ENCODE measurements at places on chromosomes 1 and 21.

GRCh38 chr21:31310750-31311149, 33.3 kb downstream of the TIAM1 start:
- DNase-seq = no peak

- DNase-seq = no peak
Observed at GRCh38 chr1:235021321-235021720, 107.3 kb downstream of the TOMM20 start.

DNA sequence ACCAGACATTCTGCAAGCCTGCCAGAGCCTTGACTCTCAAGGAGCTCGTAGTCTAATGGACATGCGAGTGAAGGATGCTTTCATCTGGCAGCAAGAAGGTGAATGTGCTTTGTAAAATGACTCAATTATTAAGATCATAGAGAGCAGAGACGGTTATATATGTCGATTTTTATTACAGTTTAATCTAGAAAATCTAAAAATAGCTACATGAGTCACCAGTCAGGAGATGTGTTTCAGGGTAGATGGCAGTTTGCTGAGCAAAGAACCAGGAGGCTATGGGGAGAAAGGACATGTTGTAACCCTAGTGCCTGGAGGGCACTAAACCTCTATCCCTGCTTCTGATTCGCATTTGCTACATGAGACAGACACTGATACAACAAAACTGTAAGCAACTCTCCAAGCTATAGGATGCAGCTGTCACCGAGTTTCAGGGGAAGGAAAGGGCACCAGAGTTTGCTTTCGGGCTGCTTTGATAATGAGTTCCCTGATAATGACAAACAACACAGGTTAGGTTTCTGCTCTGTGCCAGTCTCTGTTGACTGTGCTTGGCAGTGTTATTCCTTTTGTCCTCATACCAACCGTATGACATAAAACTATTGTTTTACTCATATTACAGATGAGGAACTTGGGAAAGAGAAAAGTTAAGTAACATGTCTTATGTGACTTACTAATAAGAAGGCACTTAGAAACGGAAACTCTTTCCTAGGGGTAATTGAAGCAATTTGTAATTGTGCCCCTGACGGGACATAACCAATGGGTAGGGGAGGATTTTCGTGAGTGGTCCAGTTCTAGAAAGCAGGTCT, 43.2 kb downstream of the C1orf198 start:
- no peak for DNase-seq

DNA sequence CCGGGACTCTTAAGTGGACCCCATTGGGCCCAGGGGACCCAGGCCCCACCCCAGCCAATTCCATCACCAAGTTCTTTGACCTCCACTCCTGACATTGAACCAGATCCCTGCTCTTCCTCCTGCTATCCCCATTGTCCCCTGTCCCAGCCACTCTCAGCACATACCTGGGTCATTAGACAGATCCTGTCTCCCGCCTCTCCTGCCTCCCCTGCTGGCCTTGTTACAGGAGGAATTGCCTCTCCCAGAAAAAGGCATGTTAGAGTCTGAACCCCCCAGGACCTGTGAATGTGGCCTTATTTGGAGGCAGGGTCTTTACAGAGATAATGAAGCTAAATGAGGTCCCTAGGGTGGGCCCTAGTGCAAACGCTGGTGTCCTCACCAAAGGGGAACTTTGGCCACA, 301.9 kb downstream of the NPHP4 start:
- DNase-seq = no peak

DNA sequence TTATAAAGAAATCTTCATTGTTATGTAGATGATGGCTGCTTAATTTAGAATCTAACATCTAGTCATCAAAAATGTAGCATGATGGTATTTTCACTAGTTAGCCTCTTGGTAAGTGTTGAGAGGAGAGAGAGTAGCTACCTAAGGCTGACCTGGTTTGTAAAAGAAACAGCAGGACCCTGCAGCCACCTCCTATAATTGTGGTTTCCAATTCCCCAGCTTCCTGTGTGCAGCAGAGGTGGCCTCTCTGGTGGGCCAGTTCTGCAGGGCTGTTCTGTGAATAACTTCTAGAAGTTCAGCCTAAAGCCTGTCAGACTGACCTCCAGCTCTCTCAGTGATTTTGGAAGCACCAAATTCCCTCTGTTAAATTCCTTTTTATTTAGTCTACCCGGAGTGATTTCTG, 246.4 kb upstream of the LRRC7 start:
- no peak for DNase-seq

DNA sequence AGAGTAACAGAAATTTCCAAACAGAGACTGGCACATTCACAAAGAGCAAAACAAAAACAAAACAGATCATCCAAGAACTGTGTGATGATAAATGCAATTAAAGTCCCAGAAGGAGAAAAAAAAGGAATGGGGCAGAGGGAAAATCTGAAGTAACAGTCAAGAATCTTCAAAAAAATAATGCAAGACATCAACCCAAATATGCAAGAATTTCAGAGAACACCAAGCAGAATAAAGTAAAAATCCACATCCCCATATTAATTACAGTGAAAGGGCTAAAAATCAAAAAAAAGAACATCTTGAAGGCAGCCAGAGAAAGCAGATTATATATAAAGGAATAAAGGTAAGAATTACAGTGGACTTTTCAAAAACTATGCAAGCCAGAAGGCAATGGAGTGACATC, 67.1 kb downstream of the FOXJ3 start:
- DNase-seq = no peak

DNA sequence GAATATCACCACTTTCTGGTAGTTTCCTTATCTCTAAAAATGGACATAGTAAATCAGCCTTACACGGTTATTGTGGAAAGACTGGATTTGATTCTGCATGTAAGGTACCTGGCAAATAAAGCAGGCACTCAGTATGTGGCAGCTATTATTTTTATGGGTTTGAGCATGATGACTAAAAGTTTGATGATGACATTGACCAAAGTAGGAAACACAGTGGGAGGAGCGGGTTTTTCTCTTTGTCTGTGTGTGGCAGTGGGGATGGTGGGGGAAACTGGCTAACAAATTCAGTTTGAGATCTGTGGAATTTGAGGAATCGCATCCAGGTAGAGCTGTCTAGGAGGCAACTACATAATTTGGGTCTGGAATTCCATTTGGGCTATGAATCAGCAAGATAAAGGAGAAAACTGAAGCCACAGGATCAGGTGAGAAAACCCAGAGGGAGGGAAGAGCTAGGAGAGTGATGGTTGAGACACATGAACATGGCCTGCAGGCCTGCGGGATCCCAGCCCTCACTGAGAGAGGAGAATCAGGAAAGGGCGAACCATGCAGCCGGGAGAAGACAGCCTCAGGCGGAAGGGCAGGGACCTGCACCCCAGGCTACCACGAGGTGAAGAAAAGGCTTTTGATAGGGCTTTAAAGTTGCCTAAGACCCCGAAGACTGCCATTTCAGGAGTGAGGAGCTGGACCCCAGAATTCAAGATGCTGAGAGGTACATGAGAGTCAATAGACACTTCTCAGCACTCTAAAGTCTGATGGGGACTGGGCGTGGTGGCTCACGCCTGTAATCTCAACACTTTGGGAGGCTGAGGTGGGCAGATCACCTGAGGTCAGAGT, 52.2 kb downstream of the MEF2D start:
- no peak for DNase-seq

GRCh38 chr21:37393786-37394185, 27.2 kb downstream of the DYRK1A start:
- DNase-seq = no peak

DNA sequence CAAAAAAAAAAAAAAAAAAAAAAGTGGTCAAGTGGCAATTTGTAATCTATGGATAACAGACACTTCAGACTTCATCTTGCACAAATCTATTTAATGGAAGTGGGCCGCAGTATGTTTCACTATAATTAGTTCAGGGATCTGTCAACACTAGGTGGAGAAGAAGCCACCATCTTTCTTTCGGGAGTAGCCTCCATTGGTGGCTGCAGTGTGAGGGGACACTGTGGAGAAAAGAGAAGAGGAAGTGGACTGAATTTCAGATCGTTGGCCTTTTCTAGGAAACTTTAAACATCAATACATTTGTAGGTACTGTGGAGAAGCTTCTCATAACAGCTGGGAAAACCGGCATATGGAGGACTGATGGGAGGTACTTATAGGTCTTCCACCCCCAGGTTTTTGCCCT, 8.0 kb upstream of the ELAPOR1 start:
- no peak for DNase-seq

GRCh38 chr1:41044187-41044586, 22.7 kb upstream of the SLFNL1 start:
- no peak for DNase-seq

GRCh38 chr1:150165622-150166612, 16.2 kb downstream of the PLEKHO1 start:
- DNase-seq = peak; percentile 54

- no peak for DNase-seq
Observed at GRCh38 chr1:75083848-75084514, 50.2 kb upstream of the LHX8 start.

DNA sequence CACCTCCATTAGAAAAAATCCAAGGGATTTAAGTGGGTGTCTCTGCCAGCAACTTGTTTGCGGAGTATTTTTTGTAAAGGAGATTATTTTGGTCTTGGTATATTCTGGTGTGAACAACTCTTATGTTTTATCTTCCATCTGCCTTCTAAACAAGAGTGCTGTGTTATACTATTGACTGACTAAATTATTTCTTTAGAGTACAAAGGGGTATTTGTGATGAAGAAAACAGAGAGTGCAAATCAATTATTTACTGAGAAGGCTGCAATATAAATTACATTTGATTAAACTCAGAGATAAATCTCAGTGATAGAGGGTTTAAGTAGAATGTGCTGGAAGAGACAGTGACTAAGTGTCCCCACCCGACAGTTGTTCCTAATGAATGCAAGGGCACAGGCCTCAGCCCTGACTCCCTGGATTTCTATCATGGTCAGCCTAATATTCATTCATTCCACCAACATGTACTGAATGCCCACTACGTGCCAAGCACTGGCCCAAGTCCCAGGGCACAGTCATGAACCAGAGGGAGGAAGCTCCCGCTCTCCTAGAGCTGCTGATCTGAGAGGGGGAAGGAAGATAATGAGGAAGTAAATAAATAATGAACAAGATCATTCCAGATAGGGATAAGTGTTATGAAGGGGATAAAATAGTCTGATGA, 196.9 kb upstream of the C8B start:
- DNase-seq = no peak

GRCh38 chr1:175319912-175320230, 127.3 kb upstream of the KIAA0040 start:
- DNase-seq = no peak

- no peak for DNase-seq
Observed at GRCh38 chr1:208923946-208924720, 659.4 kb upstream of the CAMK1G start.

- DNase-seq = no peak
Observed at GRCh38 chr1:25924454-25924853, 18.2 kb upstream of the STMN1 start.

GRCh38 chr21:44846224-44846484, 27.3 kb downstream of the PTTG1IP start:
- no peak for DNase-seq

DNA sequence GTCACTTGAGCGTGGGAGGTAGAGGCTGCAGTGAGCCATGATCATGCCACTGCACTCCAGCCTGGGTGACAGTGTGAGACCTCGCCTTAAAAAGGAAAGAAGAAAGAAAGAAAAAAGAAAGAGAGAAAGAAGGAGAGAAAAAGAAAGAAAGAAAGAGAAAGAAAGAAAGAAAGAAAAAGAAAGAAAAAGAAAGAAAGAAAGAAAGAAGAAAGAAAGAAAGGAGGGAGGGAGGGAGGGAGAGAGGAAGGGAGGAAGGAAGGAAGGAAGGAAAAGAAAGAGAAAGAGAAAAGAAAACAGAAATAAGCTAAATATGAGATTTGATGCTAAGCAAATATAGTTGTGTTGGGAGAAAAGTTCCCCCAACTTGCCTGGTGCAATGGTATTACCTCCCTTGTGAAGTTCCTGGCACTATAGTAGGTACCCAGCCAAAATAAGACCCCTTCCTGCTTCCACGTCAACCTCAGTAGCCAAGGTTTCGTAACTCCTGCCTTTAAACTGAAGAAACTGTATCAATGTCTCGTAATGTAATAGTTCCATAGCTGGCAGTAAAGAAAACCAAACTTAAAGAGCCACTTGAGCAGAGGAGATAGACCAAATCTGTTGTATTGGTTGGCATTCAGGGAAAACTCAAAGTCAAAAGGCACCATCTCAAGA, 88.1 kb upstream of the HNRNPU start:
- DNase-seq = no peak

GRCh38 chr1:180672105-180672504, 40.3 kb downstream of the XPR1 start:
- no peak for DNase-seq

GRCh38 chr1:86502721-86503405, 34.1 kb downstream of the CLCA1 start:
- DNase-seq = no peak

DNA sequence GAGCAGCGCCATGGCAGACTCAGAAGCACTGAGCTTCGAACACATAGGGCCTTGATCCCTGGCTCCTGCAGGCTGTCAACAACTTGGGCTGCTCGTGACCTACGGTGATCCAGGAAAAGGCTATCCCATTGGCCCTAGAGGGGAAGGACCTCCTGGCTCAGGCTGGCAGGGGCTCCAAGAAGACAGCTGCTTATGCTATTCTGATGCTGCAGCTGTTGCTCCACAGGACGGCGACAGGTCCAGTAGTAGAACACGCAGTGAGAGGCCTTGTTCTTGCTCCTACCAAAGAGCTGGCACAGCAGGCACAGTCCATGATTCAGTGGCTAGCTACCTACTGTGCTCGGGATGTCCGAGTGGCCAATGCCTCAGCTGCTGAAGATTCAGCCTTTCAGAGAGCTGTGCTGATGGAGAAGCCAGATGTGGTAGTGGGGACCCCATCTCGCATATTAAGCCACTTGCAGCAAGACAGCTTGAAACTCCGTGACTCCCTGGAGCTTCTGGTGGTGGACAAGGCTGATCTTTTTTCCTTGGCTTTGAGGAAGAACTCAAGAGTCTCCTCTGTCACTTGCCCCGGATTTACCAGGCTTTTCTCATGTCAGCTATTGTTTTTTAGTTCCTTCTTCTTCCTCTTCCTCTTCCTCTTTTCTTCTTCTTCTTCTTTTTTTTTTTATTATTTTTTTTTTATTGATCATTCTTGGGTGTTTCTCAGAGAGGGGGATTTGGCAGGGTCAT, 18.9 kb downstream of the ITLN2 start:
- no peak for DNase-seq

DNA sequence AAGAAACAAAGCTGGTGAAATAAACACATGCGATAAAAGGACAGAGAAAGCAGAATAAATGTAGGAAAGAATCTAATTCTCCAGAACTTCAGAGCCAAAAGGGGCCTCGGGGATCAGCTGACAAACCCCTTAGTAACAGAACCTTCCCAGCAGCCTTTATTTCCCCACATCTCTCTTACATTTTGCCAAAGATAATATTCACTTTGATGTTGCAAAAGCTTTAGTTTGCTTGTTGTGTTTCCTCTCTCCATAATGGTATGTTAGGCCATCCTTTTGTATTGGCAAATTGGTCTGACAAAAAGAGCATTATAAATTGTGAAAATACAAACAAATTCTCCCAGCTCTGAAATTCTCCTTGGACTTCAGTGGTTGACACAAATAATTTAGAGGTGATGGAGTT, 54.9 kb downstream of the OPTC start:
- no peak for DNase-seq

GRCh38 chr1:178646821-178647220, 78.2 kb upstream of the RALGPS2 start:
- no peak for DNase-seq

- DNase-seq = no peak
Observed at GRCh38 chr21:33760641-33761440, 118.5 kb downstream of the ITSN1 start.

Measured in stimulated activated CD4-positive, alpha-beta T cell treated with anti-CD3 and anti-CD28 coated beads, Interleukin-4, amount 100 ng/mL, for 1 hour (primary cell).